Activated T-cell treated with anti-CD3 and anti-CD28 coated beads, Interleukin-2, amount 50 U/mL, for 72 hours (primary cell): ENCODE measurements at places on chromosomes 2 and 18. TPM values are rescaled to one million over a fixed set of nuclear protein-coding genes. Genes with fewer than 3 reads are reported as not detected.

The MYO7B gene
- 0.50 TPM for total RNA-seq

DNA sequence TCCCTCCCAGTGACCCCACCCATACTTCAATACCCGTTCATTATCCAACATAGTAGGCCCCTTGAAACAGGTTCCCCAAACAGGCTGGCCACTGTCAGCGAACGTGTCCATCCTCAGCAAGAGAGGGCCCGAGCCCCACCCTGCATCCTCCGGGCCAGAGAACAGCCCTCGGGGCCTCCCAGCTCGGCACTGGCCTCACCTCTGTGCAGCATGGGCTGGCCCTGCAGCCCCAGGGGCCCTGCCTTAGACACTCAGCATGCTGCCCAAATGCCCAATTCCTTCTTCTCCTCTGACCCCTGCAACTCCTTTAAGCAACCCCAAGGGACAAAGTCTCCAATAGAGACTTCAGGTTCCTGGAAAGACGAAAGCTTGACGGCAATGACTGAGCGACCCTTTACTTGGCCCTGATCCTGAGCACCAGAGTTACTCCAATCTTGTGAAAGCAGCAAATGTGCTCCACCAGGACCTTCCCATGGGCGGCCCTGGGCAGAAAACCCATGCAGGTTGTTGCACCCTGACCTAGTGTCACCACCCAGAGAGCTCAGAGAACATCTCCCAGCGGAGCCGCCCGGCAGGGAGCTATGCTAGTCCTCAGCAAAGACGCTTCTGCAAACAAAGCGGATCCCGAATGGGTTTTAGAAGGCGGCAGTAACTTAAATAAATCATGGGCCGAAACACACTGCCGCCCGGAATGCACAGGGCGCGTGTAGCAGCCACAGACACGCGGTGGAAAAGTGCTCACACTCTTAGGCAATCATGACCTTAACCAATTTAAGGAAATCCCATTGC, 782 bp downstream of the COL6A3 start:
- peaks cover 6% of the 10 kb centered on the region for H3K4me1 ChIP-seq
- no peaks in the 10 kb centered on the region for H3K36me3 ChIP-seq
- H3K27me3 ChIP-seq = no peaks in the 10 kb centered on the region
- H3K4me3 ChIP-seq = no peak overlapping the region
- DNase-seq = no peak
- no peak overlapping the region for H3K27ac ChIP-seq

DNA sequence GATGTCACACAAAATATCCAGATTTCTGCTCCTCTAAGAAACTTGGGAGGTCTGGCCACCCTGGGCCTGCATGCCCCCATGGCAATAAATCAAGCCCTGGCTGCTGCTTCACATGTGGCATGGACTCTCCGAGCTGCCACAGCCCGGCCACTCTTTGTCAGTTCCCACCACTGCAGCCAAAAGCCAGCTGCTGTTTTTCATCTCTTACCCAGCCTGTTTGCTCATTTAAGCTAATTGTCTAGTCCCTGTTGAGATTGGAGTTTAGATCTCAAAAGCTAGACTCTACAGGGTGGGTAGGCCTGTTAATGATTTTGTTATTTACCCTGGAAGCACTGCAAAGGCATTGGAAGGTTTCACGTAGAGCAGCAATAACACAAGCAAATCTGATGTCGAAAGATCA, 20.9 kb upstream of the ANXA4 start:
- peaks cover 19% of the 10 kb centered on the region for H3K4me1 ChIP-seq
- H3K4me3 ChIP-seq = no peak overlapping the region
- H3K27me3 ChIP-seq = no peaks in the 10 kb centered on the region
- no peak for DNase-seq

DNA sequence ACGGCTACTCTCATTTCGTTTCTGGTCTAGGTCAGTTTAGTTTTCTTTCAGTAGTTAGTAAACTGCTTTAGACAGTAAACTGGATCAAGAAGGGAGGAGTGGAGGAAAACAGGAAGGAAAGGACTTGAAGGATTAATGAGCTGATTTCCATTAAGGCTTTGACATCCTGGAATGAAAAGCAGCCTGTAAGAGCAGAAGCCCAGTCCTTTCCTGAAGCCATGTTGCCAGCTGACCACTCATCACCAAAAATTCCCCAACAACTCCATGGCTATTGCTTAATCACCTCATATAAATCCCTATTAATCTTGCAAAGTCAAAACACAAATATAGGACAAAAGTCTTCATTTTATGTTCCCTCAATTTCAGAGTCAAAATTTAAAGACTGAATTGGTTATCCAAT, 113.7 kb upstream of the ZFP36L2 start:
- no peak overlapping the region for H3K27ac ChIP-seq
- H3K36me3 ChIP-seq = peaks cover 2% of the 10 kb centered on the region
- H3K27me3 ChIP-seq = no peaks in the 10 kb centered on the region
- H3K4me3 ChIP-seq = no peak overlapping the region
- DNase-seq = no peak

- no peaks in the 10 kb centered on the region for H3K27me3 ChIP-seq
- no peak for DNase-seq
- no peaks in the 10 kb centered on the region for H3K36me3 ChIP-seq
- H3K4me1 ChIP-seq = no peaks in the 10 kb centered on the region
- H3K27ac ChIP-seq = no peak overlapping the region
- H3K4me3 ChIP-seq = no peak overlapping the region
Measured at GRCh38 chr18:48742706-48743475, 204.1 kb downstream of the CTIF start.
